ENCODE measurements at places on chromosomes 11 and 22. TPM values are rescaled to one million over a fixed set of nuclear protein-coding genes. Genes with fewer than 3 reads are reported as not detected.
A peak's percentile ranks its signal among the peaks of the same experiment; 100 is the strongest.

DNA sequence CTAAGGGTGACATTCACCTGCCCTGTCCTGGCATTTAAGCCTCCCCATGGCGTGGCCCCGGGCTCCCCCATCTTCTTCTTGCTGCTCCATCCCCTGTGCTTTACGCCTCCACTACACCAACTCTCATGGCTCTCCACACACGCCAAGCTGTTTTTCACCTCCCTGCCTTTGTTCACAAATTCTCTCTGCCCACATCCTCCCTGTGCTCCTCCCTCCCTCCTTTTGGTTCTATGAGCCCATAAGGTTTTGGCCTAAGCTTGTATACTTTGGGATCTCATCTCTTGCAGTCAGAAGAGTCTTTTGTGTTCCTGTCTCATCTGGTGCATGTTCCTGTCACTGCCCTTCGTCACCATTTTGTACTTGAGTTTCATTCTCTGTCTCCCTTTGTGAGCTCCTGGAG is 4.6 kb upstream of the DNAL4 start:
- no peak for DNase-seq
- no peaks in the 10 kb centered on the region for H3K27me3 ChIP-seq
- H3K4me3 ChIP-seq = no peak overlapping the region
- H3K4me1 ChIP-seq = no peaks in the 10 kb centered on the region

DNA sequence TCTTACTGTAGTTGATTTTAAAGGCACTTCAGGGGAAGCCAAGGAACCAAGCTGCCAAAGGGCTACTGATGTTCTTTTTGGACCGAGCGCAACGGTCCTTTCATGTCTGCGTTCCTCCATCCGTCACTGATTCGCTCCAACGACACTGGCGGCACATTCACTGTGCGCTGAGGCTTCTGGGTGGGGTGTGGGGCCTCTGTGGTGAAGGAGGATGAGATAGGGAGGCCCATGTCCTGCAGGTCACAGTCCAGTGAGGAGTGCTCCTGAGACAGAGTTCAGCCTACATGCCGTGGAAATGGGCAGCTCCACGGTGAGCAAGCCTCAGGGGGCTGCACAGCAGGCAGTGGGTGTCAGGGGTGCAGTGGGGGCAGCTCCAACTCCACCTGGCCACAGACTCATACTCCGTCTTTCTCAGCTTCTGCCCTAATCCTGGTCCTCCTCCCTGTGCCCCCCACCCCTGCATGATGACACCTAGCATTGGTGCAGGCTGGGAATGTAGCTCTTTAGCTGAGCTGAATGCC is 87.8 kb upstream of the SHANK2 start:
- H3K27ac ChIP-seq = no peak overlapping the region
- peaks cover 8% of the 10 kb centered on the region for H3K4me1 ChIP-seq
- no peak overlapping the region for H3K4me3 ChIP-seq
- H3K27me3 ChIP-seq = no peaks in the 10 kb centered on the region

- H3K4me3 ChIP-seq = no peak overlapping the region
- H3K4me1 ChIP-seq = peaks cover 96% of the 10 kb centered on the region
- peak overlapping the region; percentile 81 for H3K27ac ChIP-seq
- no peak for DNase-seq
These were observed 7.9 kb downstream of the RELT start for GRCh38 chr11:73384125-73384441.

DNA sequence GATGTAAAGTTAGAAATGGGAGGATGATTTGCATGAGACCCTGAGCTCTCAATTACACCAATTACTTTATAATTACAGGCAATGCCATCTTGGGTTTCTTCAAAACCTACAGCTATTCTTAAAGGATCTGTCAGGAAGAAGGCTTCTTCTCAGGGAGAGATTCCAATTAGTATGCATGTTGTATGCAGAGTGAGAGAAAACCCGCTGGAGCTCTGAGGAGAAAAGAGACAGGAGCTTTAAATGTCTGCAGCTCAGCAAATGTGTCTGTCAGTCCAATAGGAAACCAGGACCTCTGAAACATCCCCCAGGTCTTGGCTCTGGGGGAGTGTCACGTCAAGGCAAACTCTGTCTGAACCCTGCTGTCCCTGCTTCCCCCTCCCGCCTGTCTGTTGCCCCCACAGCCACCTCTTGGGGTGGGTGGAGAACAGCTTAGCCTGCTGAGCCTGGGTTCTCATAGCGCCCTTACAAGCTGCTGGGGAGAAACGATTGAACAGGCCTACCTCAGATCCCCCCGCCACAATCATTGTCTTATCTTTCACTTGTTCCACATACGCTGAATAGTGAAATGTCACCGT is 140.2 kb downstream of the SPATA19 start:
- H3K27ac ChIP-seq = no peak overlapping the region
- H3K4me3 ChIP-seq = no peak overlapping the region
- H3K4me1 ChIP-seq = no peaks in the 10 kb centered on the region
- H3K27me3 ChIP-seq = no peaks in the 10 kb centered on the region
- no peaks in the 10 kb centered on the region for H3K36me3 ChIP-seq

DNA sequence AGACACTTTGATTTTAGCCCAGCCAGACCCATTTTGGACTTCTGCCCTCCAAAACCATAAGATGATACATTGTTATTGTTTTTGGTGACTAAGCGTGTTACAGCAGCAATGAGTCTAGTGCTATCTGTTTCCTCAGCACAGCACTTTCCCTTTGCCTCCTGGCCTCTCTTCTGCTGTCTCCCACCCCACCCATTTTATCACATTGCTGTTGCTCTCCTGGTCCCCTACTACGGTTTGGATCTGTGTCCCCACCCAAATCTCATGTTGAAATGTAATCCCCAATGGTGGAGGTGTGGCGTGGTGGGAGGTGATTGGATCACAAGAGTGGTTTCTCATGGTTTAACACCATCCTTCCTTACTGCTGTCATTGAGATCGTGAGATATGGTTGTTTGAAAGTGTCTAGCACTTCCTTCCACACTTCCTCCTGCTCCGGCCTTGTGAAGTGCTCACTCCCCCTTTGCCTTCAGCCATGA is 59.8 kb upstream of the CD82 start:
- no peak overlapping the region for H3K27ac ChIP-seq
- H3K36me3 ChIP-seq = no peaks in the 10 kb centered on the region
- no peak for DNase-seq
- no peak overlapping the region for H3K4me3 ChIP-seq
- no peaks in the 10 kb centered on the region for H3K4me1 ChIP-seq

GRCh38 chr22:37178350-37179125 is 9.5 kb downstream of the C1QTNF6 start:
- H3K27ac ChIP-seq = peak overlapping the region; percentile 42
- H3K4me3 ChIP-seq = no peak overlapping the region
- DNase-seq = peak; percentile 61
- H3K4me1 ChIP-seq = peaks cover 54% of the 10 kb centered on the region
- H3K27me3 ChIP-seq = no peaks in the 10 kb centered on the region

DNA sequence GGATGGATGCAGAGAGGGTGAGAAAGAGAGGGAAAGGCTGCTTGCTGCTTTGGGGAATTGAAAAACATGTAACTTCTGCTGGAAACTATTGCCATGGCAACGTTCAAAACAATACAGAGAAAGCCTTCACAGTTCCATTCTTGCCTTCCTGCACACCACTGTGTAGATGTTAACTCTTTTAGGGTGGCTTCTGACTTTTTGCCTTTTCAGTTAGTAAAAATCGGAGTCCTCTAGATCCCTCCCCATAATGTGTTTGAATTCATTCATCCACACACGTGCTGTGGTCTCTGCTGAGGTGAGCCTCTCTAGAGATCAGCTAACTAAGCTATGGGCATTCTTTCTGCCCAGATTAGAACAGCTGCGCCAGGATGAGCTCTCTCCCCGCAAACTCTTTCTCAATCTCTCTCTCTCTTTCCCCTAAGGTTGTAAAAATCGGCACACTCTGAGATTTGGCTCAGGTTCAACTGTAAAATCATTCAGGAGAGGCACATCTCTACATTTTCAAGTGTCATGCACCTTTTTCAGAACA is 1178.3 kb downstream of the LRRC4C start:
- no peaks in the 10 kb centered on the region for H3K4me1 ChIP-seq
- no peak overlapping the region for H3K27ac ChIP-seq

DNA sequence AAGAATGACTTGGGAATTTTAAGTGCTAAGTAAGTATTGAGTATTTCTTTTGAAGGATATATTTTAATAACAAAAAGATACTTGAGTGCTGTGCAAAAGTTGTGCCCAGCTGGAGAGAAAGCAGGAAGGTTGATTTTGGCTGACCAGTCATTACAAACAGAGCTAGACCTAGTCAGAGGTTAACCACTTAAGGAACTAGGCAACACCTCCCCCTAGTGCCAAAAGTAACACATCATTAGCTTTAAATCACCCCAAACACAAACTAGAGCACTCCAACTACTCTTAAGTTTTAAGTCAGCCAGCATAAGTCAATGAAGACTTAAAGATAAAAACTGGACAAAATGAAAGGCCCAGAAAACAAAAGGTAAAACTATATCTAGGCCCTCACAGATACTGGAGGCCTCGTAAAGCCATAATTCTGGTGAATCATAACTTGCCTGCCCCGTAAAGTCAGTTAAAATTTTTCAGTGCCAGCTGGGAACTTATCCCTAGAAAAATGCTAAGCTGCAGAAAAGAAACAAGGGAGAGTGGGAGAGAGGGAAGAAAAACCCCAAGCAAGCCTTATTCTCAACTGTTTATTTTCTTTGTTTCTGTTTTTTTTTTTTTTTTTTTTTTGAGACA is 4.6 kb downstream of the TMEM9B start:
- peak overlapping the region; percentile 73 for H3K27ac ChIP-seq
- peak overlapping the region; percentile 25 for H3K4me3 ChIP-seq
- no peak for DNase-seq
- peaks cover 31% of the 10 kb centered on the region for H3K4me1 ChIP-seq
- peaks cover 32% of the 10 kb centered on the region for H3K36me3 ChIP-seq
- H3K27me3 ChIP-seq = no peaks in the 10 kb centered on the region

- H3K27me3 ChIP-seq = no peaks in the 10 kb centered on the region
- H3K36me3 ChIP-seq = no peaks in the 10 kb centered on the region
- no peaks in the 10 kb centered on the region for H3K4me1 ChIP-seq
- H3K4me3 ChIP-seq = no peak overlapping the region
- no peak overlapping the region for H3K27ac ChIP-seq
These were observed 134.4 kb downstream of the METTL15 start for GRCh38 chr11:28242596-28242995.

GRCh38 chr11:19978668-19979518 is 181.4 kb downstream of the DBX1 start:
- H3K27me3 ChIP-seq = no peaks in the 10 kb centered on the region
- DNase-seq = peak; percentile 51
- no peak overlapping the region for H3K4me3 ChIP-seq
- H3K36me3 ChIP-seq = no peaks in the 10 kb centered on the region

DNA sequence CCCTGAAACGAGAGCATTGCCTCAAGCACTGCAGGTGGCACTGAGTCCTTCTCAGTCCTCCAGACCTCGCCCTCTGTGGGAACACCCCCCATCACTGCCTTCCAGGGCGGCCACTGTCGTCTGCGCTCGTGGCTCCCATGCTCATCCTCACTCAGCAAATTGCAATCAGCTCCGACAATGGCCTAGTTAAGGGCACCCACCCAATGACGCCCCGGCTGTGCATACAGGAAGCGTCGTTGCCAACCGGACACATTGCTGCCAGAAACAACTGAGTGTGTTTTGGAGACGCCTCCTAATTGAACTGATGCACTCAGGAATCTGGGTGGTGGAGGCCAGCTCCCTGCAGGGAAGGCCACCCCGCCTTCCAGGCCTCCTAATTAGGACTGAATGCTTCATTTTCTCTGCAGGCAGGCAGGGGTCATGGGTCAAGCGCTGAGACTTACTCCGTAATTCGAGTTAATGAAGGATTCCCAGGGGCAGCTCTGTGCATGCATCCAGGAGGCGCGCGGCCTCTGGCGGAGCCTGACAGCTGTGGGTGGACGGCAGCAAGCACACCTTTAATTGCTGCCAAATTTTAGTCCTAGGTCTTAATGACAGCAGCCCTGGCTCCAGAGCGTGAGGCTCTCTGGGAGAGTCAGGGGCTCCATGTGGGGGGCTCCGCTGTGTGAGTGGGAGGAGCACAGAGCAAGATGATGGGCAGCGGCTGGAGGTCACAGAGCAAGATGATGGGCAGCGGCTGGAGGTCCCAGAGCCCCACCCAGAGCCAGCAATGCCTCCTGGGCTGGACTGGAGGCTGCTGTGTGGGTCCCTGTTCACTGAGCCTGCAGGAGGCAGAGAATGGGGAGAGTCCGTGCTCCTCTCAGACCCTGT is 199.0 kb downstream of the BRD1 start:
- peak; percentile 43 for DNase-seq
- no peak overlapping the region for H3K27ac ChIP-seq
- no peaks in the 10 kb centered on the region for H3K27me3 ChIP-seq
- H3K4me1 ChIP-seq = peaks cover 16% of the 10 kb centered on the region
- no peaks in the 10 kb centered on the region for H3K36me3 ChIP-seq

DNA sequence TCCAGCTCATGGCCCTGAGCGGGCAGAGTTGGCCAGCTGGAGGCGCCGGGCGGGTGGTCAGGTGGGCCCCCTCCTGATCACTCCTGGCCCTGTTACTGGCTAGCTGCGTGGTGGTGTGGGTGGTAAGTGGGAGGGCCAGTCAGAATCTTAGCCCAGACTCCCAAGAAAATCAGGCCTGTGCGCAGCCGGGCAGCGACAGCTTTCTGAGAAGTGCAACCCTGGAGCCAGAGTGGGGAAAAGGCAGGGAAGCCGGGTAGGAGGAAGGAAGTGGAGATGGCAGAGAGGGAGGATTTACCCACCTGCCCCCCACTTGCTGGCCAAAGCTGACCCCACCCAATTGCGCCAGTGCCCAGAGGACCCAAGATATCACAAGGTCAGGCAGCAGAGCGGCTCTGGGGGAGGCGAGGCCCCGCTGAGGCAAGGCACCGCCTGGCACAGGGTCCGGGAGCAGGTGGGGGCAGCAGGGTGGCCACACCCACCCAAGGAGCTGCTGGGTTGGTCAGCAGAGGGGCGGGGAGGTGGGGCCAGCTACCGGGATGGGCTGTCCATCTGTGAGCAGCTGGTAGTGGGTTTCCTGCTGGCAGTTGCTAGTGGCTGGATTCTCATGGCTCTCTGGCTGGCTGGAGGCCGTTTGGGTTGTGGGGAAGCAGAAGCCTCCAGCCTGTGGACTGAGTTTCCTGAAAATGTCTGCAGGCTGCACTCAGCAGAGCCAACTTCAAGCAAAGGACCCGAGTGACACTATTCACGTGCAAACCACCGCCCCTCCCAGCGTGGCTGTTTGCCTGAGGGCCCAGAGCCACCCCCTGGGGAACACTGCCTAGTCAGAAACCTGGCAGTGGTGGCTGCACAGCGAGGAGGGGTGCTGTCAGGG is 196.4 kb downstream of the IGLL1 start:
- H3K27me3 ChIP-seq = peaks cover 7% of the 10 kb centered on the region
- H3K27ac ChIP-seq = no peak overlapping the region
- DNase-seq = no peak

Gene MLC1
- total RNA-seq = 3.2 TPM

Gene H19
- total RNA-seq = 87.6 TPM

Gene BIK
- total RNA-seq = 1.6 TPM

All from lower lobe of right lung (tissue), 2 donors.